ENCODE measurements at places on chromosomes 3 and 15.

GRCh38 chr3:180755556-180755955 is 76.3 kb upstream of the CCDC39 start:
- DNase-seq, result no peak

GRCh38 chr15:45456212-45457106 is 66.1 kb downstream of the SLC30A4 start:
- DNase-seq, result no peak

GRCh38 chr3:61008153-61008997 is 242.9 kb downstream of the FHIT start:
- no peak for DNase-seq

DNA sequence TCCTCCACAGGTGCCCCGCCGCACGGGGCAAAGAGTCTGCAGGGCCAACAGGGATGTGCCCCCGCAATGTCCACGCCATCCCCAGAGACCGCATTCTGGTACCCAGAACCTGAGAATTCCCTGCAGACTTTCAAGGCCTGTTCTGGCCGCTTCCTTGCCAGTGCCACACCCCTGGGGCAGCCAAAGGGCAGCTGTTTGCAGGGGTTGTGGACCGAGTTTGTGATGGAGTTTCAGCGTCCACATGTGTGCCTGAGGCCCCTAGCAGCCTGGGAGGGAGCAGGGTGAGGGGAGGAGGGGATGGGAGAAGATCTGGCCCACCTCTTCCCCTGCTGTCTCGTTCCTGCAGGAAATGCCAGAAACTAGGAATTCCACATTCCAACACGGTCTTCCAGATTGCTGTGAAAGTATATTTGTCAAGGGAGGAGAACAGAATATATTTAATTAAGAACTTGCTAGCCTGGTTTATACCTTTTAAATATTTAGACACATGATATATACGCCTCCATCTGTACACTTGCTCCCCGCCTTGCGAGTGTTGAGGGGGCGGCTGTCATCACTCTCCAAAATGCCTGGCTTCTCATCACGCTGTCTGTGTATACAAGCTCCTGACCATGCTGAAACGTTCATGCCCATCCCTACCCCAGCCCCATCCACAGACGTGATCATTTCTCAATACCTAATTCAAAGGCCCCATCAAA is 31.1 kb upstream of the RASA2 start:
- DNase-seq, result no peak

- no peak for DNase-seq
Measured at GRCh38 chr3:62238003-62238402, 135.3 kb downstream of the FEZF2 start.

DNA sequence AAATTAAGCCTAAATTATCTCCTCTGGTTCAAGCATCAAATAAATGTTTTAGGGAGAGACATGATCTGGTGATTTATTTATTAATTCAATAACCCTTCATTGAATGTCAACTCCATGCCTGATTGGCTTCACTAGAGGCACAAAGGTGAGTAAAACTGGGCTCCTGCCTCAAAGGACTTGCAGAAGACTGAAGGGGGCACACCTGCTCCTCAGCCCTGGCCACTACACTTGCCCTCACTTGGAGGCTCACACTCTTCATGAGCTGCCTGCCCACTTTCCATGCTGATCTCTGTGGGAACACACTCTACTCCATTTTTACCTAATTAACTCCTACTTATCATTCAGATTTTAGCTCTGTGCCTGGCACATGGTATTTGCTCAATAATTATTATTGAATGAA is 84.4 kb upstream of the KCNMB2 start:
- no peak for DNase-seq

DNA sequence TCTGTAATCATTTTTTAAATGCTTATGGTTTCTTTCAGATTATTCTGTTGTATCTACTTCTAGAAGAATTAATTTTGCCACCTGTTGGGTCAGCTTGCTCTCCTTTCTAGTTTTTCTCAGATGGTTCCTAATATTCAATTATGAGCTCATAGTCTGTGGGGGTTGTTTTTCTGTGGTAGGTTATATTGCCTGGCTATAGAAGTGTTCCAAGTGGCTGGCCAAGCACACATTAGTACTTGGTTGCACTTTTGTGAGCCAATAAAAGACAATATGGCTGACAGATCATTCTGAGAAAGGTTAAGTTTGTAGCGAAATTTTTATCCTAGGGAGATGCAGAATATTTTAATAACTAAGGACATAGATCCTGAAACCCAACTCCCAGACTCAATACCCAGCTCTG is 31.8 kb upstream of the FSIP1 start:
- DNase-seq, result no peak

DNA sequence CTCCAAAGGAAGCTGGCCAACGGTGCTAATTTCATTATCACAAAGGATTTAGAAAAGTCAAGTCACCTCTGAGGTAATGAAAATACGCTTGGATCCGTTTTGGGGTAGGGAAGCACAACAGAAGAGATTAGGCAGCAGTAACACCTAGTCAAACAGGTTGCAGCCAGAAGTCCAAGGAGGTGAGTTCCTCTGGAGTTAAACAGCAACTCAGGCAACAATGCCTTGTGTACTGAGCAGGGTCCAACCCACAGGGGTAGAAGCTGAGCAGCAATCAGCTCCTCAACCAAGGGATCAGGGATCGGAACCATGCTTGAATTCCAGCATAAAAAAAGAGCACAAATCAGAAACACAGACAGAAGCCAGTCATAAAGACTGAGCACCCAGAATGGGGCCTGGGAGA is 88.1 kb upstream of the SPRED1 start:
- DNase-seq, result no peak
